ENCODE measurements at places on chromosomes 4 and X.

DNA sequence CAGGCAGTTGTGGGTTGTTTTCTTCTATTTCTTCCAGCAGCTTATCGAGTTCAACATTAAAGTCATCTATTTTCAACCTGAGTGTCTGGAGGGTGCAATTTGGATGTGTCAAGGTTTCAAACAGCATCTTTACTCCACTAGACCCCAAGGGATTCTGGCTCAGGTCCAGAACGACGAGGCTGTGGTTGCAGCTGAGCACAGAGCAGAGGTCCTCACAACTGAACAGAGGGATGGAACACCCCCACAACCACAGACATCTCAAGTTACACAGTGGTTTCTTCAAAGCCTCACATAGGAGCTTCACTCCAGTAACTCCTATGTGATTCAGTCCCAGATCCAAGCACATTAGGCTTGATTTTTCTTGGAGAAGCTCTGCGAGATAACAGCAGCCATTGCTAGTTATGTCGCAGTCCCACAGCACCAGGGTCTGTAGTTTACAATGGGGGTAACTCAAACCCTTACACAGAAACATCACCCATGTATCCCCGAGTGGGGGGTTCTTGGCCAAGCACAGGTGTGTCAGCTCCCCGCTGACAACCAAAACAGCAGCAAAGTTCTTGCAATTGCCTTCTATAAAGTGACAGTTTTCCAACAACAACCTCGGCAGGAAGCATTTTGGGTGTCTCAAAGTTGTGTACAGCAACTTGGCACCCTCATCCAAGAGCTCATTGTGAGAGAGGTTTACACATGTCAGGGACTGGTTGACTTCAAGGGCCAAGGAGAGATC, 2.8 kb downstream of the NLRP2B start:
- DNase-seq: no peak

DNA sequence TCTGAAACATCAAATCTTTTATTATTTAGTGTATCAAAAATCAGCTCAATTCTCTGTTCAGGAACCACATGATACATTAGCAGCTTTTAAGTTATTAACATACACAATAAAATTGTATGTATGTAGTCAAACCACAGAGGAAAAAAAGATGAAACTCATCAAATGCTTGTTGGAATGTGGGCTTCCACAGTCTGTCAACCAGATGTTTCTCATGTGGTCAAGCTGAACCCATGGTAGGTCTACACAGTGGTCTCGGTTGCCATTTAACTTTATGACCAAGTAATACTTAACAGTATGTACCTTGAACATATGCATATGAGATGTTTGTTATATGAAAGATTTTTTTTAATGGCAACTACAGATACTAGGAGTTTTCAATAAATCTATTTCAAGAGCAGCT, 427.8 kb downstream of the IL15 start:
- DNase-seq: no peak

GRCh38 chr4:7390906-7391636, 43.7 kb downstream of the PSAPL1 start:
- no peak for DNase-seq

DNA sequence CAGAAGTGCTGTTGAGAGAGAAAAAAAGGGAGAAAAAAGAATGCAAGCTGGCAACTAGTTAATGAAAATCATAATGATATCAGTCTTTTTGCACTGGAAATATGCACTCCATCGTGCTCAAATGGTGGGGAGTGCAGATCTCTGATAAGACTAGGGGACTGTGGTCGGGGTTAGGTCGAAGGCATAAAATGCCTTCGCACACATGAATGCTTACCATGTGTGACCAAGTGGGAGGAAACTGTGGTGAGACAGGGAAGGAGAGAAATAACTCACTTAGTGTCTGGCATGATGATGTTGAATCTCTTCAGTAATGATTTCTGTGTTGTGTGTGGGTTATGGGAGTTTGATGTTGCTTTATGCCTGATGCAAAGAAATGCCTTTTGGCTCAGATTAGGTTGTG, 358.9 kb downstream of the FBXO8 start:
- DNase-seq: no peak

DNA sequence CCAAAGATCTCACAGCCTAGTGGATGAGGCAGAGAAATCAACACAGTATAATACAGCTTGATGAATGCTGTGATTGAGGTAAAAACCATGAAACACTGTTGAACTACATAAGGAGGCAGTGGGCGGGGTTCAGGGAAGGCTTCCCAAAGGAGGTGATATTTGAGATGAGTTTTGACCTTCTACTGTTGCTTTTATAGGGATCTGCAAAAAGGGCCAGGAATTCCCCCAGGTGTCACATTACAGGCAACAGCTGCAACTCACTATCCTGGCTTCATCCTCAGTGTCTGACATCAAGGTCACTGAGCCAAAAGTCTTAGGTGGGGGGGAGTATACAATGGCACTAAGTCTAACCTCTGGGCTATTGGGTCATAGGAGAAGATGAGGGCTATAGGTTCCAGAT, 185.7 kb upstream of the NRK start:
- DNase-seq: no peak

- no peak for DNase-seq
Observed at GRCh38 chr4:185323606-185324005, 72.1 kb downstream of the LRP2BP start.

DNA sequence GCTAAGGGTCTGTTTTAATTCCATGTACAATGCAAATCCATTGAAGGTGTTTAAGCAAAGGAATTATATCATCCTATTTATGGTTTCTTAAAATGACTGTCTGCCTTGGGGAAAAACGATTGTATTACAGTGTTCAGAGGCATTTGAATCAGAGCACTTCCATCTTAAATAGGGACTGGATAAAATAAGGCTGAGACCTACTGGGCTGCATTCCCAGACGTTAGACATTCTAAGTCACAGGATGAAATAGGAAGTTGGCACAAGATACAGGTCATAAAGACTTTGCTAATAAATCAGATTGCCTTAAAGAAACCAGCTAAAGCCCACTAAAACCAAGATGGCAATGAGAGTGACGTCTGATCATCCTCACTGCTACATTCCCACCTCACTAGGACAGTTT, 1167.2 kb upstream of the PABPC4L start:
- no peak for DNase-seq

- no peak for DNase-seq
Observed at GRCh38 chr4:83546786-83547185, 10.9 kb downstream of the GPAT3 start.

DNA sequence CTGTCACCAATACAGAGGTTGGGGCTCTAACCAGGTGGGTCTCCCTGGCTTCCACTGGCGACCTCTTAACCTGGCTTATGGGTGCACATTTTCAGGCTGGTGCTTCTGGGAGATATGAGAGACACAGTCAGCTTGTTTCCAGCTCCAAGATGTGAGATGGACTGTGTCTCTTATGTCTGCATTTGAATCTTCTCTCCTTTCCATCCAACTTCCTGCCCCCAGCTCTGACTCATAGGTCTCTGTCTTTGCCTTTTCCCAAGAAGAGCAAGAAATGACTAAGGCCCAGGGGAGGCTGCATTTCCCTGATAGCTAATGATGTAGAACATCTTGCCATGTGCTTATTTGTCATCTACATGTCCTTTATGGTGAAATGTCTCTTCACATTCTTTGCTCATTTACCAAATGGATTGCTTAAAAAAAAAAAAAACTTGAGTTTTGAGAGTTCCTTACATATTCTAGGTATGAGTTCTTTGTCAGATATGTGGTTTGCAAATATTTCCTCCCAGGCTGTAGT, 3.2 kb upstream of the UXT start:
- DNase-seq: no peak

DNA sequence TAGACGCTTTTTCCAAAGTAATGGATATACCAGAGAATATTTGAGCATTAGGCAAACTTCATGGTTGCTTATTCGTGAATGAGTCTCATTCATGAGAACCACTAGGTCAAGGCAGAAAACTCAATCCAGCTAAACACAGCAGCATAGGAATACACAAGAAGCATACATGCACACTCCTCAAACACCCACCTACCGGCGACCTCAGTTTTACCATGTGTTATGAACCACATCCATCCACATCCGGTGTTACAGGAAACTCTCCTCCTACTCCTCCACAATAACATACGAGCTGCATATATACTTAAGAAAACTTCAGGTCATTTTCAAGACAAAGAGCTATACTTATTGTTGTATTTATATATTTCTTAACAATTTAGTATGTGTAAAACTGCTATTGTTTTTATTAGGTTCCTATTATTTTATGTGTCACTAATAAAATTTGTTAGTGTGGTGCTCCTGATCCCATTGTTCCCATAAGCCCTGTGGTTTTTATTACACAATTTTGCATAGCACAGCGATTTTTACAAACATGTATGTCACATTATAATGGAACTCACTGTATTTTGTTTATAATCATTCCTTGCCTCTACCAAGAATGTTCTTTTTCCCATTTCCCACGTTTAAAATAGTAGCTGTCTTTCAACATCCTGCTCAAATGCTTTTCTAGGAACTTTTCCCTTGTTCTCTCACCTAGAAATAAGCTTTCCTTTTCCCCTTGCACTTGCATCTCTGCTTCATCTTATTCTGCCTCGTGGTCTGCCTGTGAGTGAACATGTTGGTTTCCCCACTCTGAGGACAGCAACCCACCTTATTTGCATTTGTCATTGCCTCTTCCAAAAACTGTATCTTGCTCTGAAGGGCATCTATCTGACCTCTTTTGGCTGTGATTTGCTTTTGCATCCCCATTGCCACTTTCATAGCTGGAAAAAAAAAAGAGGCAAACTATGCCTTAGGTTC, 48.3 kb downstream of the STBD1 start:
- DNase-seq: no peak

- DNase-seq: no peak
Observed at GRCh38 chr4:153594210-153594609, 89.9 kb upstream of the TLR2 start.

GRCh38 chr4:140000232-140000631, 153.8 kb downstream of the MAML3 start:
- no peak for DNase-seq

- no peak for DNase-seq
Observed at GRCh38 chr4:177489471-177490246, 47.4 kb upstream of the AGA start.

DNA sequence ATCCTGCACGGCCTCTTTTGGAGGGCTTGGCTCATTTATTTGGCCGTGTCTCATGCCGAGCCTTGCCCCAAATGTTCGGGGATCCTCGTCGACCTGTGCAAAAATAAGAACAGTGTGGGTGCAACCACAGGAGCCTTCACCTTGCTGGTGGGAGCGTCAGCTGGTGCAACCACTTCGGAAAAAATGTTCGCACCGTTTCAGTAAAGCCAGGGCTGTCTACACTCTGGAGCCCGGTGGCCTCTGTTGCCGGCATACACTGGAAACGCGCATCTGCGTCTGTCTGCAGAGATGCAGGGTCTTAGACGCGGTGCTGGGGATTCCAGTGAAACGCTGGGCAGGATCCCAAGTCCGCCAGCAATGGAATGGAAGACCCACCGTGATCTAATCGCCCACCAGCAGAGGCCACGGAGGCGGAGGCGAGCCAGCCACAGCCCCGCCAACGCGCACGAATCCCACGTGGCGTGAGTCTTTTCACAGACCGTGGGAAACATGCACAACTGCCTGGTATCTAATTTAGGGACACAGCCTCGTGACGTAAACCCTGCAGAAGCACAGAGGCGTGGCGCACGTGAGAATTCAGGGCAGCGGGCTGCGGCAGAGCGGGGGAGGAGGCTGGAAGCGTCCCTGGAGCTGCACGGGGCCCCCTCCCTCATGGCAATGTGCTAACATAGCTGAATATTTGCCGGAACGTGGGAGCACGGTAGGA, 13.8 kb upstream of the MXD4 start:
- no peak for DNase-seq

DNA sequence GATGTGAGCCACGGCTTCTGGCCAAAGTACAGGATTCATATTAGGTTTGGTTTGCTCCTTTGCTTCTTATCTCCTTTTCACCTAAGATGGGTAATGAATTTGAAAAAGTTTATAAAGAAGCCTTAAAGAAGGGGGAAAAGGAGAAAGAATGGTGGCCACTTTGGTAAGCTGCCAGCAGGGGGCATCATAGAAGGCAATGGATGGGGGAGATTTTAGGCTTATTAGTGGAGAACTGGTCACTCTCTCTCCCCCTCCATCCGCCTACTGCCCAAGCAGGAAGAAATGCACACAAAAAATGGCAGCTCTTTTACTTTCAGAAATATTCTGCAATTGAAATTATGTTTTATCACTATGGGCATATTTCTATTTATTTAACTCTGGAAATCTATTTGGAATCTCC, 32.0 kb downstream of the SPARCL1 start:
- no peak for DNase-seq
